ENCODE measurements at places on chromosomes 12 and 14.

- DNase-seq = no peak
These were observed 105.4 kb upstream of the NAP1L1 start for GRCh38 chr12:76189851-76190250.

- no peak for DNase-seq
These were observed 8.6 kb upstream of the SLC41A2 start for GRCh38 chr12:104966677-104967076.

- DNase-seq = peak; percentile 88
These were observed 13.0 kb downstream of the ATG14 start for GRCh38 chr14:55398679-55399078.

DNA sequence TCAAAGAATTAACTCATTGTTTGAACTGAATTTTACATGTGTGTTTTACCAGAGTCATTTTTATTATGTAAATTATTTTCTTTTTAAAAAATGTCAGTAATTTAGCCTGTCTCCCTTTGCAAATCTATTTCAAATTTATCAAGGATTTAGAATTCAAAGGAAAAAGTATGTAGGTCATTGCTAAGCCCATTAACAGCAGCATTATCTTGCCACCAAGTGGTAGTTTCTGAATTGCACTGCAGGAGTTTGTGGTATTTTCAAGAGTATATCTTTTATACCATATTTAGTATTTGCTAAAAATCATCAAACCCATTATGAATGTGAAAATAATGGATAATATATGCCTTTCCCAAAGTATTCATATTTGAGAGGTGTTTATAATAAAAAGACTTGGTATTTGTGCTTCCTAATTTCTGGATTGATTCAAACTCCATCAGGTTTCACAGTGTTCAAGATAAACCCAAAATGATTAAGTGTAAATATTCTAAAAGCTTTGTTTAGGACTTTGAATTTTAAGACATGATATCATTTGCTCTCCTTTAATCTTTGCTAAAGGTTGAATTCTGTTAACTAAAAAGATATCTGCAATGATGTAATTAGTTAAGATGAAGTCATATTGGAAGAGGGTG is 711.4 kb downstream of the FSCB start:
- DNase-seq = no peak

DNA sequence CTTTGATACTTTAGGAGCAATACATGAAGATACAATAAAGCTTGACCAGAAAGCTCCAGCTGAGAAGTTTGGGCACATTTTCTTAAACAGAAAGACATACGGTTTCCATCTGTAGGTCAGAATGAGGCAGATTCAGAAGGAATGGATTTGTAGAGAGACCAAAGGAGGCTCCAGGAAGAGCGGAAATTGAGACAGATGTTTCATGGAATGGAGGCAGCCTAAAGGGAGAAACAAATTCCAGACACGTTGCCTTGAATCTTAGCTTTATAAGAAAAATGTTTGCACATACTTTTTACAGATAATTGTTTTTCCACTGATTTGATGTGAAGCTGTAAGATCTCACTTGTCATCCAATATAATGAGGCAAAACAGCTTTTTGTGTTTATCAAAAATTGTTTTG is 24.8 kb downstream of the EPYC start:
- DNase-seq = no peak

- no peak for DNase-seq
These were observed 576.2 kb downstream of the BCL11B start for GRCh38 chr14:98695809-98696208.

GRCh38 chr14:104977681-104978653 is at the start of gene AHNAK2:
TSS of gene AHNAK2 (minus strand) at chr14:104978374. CDS start at chr14:104978237, 137 bp downstream.
- DNase-seq = peak; percentile 87

DNA sequence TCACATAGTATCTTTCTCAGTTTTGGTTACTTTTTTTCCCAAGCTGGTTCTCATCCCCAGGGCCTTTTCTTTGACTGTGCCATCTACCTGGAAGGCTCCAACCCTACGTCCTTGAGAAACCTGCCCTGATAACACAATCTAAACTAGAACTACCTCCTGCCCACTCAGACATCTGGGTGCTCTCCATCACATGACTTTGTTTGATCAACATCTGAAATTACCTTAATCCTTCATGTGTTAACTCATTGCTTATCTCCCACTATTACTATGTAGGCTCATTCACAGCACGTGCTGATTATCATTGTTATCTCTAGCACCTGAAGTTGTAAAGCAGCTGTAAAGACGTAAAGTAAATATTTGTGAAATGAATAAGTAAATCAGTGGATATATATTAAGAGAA is 784.0 kb downstream of the TMTC2 start:
- DNase-seq = no peak

- DNase-seq = no peak
These were observed 33.6 kb downstream of the ADGRD1 start for GRCh38 chr12:130987151-130987931.

DNA sequence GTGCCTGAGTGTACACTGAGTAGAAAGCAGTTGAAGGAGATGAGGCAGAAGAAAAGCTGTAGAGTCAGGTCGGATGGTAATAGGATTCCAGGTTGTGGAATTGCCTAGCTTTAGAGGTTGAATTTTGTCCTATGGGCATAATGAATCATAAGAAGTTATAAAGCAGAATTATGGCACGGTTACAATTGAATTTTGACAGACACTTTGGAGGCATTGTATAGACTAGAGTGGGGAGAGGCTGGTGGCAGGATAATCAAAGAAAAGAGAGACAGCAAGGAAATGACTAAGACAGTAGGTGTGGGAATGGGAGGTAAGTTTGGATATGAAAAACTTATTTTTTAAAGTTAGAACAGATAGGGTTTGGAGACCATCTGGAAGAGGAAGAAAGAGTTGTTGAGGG is 102.6 kb downstream of the NTN4 start:
- no peak for DNase-seq

DNA sequence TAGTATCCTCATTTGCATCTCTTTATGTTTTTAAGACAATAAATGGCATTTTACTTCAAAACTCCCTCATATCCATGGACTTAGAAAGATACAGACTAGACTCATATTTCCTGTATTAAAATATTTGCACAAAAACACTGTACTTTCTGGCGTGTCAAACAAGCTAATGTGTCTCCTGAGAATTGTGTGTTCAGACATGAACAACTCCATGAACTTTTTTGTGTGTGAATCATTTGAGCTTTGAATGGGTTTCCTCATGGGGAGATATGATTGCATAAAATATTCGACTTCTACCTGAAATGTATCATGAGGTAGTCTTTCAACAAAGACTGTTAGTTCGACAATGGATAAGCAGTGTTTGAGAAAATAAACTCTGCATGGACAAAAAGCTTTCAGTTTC is 58.8 kb downstream of the TMEM30B start:
- DNase-seq = no peak

GRCh38 chr12:126869644-126870043 is 1397.3 kb upstream of the TMEM132C start:
- no peak for DNase-seq

- no peak for DNase-seq
These were observed 33.2 kb downstream of the ETNK1 start for GRCh38 chr12:22658214-22658613.

DNA sequence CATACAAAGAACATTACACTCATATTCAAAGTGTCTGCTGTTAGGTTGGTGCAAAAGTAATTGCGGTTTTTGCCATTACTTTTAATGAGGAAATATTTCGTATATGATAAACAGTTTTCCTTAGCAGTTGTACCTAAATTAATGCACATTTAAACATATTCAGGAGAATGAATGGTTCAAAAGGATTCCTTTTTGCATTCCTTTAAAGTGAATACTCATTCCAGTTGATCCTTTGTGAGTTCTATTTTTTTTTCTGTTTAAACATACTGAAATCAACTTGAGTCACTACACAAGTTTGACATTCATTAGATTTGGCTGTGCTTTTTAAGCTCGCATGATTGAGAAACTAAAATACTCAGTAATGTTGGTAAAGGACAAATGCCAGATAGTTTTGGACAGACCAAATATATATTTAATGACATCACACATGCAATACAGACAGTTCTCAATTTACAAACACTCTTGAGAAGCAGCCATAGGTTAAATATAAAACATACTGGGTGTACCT is 13.8 kb upstream of the SLC38A2 start:
- DNase-seq = no peak

DNA sequence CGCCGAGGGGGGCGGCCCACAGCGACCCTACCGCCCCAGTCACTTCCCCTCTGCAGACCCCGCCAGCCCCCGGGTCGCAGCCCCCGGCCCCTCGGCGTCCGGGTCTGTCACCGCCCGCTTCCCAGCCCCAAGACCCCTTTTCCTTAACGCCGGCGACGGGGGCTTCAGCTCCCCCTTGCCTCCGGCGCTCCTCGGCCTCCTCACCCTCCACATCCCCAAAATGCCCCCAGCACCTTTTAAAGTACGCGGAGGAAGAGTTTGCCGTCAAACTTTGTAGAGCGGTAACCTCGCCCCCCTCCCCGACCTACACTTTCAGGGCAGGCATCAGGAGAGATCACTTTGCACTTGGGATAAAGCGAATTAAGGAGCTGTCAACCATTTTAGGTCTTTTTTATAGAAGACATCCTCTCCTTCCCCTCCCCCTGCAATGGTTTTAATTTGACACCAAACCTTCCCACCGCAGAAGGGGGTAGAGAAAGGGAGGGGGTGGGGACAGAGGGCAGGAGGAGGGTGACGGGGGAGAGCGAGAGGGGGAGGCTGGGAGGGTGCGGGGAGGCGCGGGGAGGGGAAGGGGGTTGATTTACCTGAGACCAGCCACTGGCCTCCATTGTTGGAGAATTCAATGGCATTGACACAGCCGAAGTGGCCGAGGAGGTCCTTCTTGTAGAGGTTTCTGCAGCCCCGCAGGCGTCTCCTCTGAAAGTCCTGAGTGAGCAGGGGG is 578 bp downstream of the DCAF5 start:
- no peak for DNase-seq

GRCh38 chr12:5518584-5519365 is 86.9 kb downstream of the NTF3 start:
- DNase-seq = no peak

All from suppressor macrophage treated with lipopolysaccharide for 1 hour (primary cell).